ENCODE measurements at places on chromosomes 4 and X.

- DNase-seq = no peak
Measured at GRCh38 chrX:131854581-131854980, 168.5 kb upstream of the STK26 start.

DNA sequence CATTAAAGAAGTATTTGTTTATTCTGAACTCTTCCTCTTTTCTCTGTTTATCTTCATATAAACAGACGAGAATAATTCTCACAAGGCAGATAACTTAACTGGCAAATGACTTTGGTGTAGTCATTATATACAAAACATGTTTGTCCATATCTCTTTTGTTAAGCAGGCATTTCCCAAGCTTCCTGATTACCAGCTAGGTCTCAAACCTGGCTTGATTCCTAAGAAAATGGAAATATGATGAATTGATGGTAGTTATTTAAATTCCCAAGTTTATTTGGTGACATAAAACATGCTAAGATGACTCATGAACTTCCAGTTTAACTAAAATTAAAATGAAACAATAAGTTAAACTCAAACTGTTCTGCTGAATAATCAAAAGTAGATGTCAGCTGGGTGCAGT lies 96.8 kb downstream of the ARSJ start:
- no peak for DNase-seq

- DNase-seq = no peak
Measured at GRCh38 chr4:165096776-165097175, 15.9 kb downstream of the TMEM192 start.

GRCh38 chr4:19913650-19914049 lies 338.1 kb upstream of the SLIT2 start:
- DNase-seq = no peak

DNA sequence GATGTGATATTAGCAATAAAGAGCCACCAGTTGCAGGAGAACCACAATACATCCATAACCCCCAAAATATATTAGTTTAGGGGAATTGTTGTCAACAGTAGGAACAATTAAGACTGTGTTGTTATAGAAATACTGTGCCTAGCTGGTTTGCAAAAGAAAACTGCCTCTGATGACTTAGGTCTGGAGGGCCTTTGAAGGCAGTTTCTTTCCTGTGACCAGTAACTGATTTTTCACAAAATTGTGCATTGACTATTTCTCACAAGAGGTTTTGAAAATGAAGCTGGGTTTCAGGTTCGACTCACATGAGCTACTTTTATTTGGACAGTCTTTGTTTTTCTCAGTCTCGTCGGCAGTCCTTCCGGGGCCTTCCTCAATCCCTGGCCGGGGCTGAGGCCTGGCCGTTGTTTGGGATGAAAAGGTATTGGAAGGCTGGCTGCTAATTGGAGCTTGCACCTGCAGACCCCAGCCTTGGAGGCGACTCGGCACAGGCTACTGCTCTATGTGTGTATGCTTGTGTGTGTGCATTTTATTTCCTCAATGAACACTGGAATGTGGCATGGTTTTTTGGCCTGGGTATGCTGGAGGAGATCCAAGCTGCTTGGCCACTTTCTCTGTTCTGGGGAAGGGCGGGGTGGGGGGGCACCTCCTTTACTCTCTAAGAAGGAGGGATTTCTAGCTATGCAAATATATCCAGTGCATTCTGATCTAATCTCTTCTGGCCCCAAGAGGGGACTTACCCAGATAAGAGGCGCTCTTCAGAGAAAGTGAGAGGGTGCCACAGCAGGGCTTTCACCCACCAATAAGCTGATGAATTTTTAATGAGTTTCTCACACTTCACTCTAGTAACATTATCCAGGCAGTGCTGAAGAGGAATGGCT lies 49.5 kb upstream of the LNX1 start:
- no peak for DNase-seq

- DNase-seq = no peak
Measured at GRCh38 chrX:80184854-80185253, 170.3 kb downstream of the TBX22 start.

- DNase-seq = no peak
Measured at GRCh38 chr4:85448906-85449890, 25.8 kb upstream of the ARHGAP24 start.

DNA sequence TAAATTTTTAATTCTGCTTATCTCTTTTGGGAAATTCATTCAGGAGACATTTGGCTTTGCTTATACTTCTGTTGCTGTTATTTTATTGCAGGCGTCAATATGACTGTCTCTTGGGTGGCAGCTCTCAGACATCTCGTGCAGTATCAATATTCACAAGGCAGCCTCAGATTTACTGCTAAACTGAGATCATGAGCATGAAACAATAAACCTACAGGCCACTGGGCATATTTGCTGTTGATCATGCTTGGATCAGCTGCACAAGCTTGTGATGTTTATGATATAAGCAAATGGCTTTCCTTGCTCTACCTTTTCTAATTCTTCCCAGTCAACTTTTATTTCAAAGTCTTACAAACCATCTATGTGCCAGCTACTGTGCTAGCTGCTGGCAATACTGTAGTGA lies 39.2 kb downstream of the TSPAN5 start:
- no peak for DNase-seq

DNA sequence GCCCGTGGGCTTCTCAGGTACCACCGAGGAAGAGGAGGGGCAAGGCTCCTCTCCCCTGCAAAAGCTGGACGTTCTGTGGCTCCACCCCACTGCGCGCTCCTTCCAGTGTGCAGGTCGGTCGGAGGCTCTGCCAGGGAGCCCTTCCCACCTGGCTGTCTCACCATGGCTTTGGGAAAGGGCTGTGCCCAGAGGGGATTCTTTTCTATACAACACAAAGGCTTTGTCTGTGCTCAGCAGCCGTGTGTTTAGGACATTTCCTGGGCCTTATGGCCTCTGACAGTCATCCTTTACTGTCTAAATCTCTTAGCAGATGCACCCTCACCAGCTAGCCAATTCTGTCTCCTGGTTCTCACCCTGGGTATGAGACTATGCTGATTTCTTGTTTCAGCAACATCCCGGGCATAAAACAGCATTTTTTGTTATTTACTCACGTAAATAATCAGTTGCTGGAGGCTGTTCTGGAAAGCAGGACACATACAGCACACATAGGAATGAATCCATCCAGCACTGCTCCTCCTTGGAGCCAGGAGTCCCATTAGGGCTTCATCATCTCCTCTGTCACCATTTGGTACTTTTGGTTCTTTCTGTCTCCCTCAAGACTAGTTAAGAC lies 20.4 kb upstream of the ATXN3L start:
- DNase-seq = no peak

DNA sequence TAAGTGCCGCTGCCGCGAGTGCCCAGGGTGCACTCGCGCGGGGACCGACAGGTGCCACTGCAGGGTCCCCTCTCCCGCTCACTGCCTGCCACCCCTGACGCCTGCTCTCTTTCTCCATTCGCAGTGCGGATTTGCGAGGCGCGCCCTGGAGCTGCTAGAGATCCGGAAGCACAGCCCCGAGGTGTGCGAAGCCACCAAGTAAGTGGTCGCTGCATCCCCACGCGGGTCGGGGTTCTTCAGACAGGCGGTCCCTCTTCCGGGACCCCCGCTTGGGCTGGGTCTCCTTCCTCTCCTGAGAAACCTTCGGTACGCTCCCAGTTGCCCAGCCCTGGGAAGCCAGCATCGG lies 547 bp downstream of the GUCY1A1 start:
- DNase-seq = no peak

- no peak for DNase-seq
Measured at GRCh38 chr4:80112236-80112635, 39.2 kb upstream of the ANTXR2 start.

DNA sequence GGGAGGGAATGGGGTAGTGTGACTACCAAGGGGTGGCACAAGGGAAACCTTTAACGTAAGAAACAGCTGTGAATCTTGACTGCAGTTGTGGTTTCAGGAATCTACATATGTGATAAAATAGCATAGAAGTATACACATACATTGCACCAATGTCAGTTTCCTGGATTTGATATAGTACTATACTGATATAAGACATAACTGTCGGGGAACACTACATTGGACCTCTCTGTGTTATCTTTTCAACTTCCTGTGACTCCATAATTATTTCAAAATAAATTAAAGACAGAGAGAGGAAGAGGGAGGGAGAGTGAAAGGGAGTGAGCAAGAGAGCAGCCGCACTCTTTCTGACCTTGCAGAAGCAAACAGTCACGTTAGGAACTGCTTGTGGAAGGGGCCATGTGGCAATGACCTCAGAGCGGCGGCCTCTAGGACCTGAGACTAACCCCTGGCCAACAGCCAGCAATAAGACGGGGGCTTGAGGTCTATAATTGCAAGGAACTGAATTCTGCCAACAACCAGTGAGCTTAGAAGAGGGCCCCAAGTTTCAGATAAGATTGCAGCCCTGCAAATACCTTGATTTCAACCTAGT lies 47.4 kb downstream of the NALF2 start:
- DNase-seq = no peak

- no peak for DNase-seq
Measured at GRCh38 chr4:42480717-42481116, 83.4 kb downstream of the SHISA3 start.

- no peak for DNase-seq
Measured at GRCh38 chr4:136562834-136563233, 969.5 kb downstream of the PCDH18 start.

- DNase-seq = no peak
Measured at GRCh38 chr4:145490361-145490760, 8.7 kb downstream of the SMAD1 start.

DNA sequence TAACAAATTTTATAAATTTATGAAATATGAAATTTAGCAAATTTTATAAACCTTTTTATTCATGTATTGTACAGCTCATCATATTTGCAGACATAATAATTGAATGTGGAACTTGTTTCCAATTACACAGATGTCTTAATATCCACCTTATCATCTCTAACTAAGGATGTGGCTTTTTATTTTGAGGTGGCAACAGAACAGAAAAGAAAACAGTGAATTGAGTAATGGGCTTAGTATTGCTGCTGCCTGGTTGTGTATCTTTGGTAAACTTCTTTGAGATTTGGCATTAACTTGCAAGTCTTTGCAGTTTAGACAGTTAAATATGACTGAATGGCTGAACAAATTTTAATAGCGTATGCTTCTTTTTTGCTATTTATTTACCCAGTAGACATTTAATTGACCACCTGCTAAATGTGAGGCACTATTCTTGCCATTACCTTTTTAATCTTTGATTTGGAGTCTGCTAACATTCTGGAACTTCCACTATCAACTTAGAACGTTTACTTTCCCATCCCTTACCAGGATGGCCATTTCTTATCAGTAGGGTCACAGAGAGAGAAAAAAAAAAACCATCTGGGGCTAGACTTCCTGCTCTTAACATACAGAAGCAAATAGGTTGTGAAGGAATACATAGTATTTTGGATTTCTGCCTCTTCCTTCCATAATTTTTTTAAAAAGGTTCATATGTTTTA lies 44.8 kb downstream of the CLCN3 start:
- DNase-seq = no peak

- DNase-seq = no peak
Measured at GRCh38 chrX:88865634-88866033, 118.6 kb downstream of the CPXCR1 start.

DNA sequence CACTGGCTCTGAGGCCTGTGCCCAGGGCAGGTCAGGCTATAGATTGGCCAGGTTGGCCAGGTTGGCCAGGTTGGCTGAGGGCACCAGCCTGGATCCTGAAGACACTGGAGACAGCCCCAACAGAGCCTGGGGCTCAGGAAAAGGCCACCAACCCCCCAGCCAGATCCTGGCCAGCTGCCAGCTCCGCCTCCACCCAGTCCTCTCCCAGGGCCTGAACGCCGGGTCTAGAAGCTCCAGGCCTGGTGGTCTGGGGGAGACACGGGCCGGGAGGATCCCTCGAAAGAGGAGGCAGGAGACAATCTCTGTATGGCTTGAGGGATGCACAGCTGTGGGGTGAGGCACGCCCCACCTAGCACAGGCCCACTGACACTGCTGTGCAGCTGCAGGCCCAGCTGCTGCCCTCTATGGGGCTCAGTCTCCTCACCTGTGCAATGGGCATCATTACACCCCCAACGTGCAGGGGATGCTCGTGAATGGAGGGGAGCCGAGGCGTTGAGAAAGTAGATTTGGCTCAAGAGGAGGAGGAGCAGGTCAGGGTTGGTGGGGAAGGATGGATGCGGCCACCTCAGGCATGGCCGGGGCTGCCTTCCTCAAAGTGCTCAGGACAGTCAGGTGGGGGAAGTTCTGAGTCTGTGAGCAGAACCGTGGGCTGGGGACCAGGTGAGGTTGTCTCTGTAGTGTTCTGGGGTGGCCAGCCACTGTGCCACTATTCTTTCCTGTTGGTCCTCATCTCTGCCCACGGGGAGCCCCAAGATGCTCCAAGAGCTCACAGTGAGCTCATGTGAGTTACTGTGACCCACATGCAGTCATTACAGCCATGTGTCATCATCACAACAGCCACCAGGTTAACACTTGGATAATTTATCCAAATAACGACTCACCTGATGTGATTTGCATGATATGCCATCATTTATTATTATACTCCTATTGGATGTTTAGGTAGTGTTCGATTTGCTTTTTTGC lies 10.8 kb upstream of the GAGE10 start:
- no peak for DNase-seq

DNA sequence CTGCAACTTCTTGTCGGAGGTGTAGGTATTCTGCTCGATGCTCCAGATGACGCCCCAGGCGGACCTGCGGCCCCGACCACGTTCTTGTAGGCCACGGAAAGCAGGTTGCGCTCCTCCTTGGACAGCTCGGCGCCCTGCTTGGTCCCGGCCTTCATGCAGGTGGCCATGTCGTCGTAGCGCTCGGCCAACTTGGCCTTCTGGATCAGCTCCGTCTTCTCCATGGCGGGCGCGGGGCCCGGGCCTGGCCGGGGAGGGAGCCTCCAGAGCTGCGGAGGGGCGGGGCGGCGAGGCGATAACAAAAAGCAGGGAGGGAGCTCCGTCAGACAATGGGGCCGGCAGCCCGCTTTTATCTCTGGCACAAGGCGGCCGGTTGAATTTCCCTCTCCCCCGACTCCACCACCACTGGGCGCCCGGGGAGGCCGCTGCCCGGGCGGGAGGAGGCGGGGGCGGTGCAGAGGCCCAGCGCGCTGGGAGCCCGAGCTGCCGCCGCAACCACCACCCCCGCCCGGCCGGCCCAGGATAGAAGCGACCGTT lies 28.3 kb upstream of the DRP2 start:
- no peak for DNase-seq

- DNase-seq = no peak
Measured at GRCh38 chr4:77040270-77040669, 35.5 kb downstream of the CCNI start.

- no peak for DNase-seq
Measured at GRCh38 chr4:159297091-159297490, 194.2 kb downstream of the RAPGEF2 start.

GRCh38 chr4:2411786-2412510 lies 6.5 kb downstream of the ZFYVE28 start:
- no peak for DNase-seq

- DNase-seq = no peak
Measured at GRCh38 chr4:82691431-82691830, 107.2 kb downstream of the SCD5 start.

DNA sequence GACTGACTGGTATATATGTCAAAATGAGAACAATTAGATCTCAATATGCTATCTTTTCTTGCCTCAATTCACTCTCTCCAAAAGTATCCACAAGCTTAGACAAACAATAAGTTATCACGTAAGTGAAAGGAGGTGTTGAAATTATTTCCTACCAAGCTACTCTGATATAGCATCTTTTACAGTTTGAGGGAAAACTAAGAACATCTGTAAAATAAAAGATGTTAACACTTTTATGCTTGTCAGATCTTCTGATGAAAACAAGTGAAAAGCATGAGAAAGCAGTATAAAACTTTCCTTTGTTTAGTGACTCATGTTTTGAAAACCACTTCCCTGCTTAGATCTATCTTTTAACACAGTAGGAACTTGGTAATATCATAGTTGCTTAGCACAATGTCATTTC lies 8.4 kb upstream of the MAB21L2 start:
- DNase-seq = no peak

- DNase-seq = no peak
Measured at GRCh38 chrX:155880586-155881157, 473 bp upstream of the VAMP7 start.

GRCh38 chrX:145464650-145465049 lies 217.3 kb downstream of the SPANXN1 start:
- DNase-seq = no peak
